ENCODE measurements at places on chromosomes 4 and X. TPM values are rescaled to one million over a fixed set of nuclear protein-coding genes. Genes with fewer than 3 reads are reported as not detected.

DNA sequence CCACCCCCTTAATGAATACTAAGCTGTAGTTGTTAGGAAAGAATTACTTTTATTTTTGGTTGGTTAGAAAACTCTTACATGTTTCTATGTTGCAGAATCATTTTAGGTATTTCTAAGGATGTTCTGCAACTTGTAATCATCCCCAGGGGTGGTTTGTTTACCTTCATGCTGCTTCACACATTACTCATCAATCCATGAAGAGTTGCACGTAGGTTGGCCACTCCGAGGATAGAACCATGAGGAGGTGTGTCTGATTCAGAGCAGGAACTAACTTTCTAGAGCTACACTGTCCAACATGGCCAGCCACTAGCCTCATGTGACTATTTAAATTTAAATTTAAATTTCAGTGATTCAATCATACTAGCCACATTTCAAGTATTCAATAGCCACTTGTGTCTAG is 127.2 kb upstream of the FRMPD4 start:
- peak; percentile 81 for DNase-seq

GRCh38 chr4:109022961-109023360 is 260.1 kb upstream of the ETNPPL start:
- no peak for DNase-seq

DNA sequence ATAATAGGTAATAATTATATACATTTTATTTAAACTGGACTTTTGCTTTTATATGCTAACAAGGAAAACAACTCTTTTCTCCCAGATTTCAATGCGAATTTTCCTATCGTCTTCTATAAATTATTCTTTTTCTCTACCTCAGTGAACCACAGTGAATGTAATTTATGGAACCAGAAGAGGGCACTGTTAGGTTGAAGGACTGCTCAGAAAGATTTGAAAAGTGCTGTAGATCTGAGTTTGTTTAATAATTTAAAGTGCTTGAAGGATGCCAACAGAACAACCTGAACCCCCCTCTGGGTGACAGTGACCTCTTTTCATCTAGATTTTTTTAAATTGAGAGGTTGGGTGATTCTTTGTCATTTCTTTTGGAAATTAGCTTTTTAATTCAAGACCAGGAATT is 54.9 kb downstream of the PHOX2B start:
- peak; percentile 71 for DNase-seq

GRCh38 chrX:153456161-153456560 is 10.3 kb upstream of the TREX2 start:
- no peak for DNase-seq

DNA sequence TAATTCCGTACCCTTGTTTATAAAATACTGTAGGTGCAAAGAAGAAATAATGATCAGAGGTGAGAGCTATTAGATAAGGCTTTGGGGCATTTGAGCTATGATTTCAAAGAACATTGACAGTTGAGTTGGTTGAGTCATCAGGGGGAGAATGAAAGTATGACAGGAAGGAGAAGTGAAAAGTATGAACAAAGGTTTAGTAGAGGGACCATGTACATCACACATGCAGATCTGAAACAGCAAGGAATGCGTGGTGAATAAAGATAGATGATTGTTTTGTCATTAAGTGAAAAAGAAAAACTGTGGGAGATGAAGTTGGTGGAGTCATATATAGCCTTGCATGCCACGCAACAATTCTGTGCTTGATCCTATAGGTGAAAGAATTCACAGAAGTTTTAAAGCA is 163.1 kb downstream of the ARAP2 start:
- no peak for DNase-seq

GRCh38 chrX:104253567-104254441 is 929 bp downstream of the ESX1 start:
- no peak for DNase-seq

Gene IRS4
- total RNA-seq, result not detected

Gene PAGE2B
- total RNA-seq, result not detected
